H1 (cell line): ENCODE measurements at places on chromosomes 4 and X. TPM values are rescaled to one million over a fixed set of nuclear protein-coding genes. Genes with fewer than 3 reads are reported as not detected.

DNA sequence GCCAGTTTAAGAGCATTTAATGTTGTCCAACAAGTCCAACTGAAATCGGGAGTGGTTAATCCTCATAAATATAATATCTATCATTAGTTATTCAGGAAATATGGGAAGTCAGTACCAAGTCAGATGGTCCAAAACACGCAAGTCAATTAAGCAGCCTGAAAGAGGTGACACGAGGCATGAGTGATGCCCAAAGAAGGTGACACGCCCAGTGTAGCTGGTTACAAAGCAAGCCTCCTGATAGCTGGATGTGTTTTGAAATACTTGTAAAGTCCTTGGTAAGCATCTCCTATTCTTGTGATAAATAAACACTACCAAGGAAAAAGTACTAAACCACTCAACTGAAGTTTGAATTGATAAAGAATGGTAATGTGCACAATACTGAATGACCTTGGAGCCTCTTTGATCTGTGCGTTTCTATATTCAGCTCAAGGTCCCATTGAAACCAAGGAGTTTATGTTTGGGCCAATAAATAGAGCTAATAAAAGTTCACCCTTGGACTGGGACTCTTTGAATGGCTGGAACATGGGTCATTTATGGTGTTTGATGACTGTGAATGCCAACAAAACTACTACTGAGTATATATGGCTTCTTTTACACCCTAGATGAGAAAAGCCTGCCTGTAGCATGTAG is 93.2 kb upstream of the KLF3 start:
- DNase-seq: no peak

DNA sequence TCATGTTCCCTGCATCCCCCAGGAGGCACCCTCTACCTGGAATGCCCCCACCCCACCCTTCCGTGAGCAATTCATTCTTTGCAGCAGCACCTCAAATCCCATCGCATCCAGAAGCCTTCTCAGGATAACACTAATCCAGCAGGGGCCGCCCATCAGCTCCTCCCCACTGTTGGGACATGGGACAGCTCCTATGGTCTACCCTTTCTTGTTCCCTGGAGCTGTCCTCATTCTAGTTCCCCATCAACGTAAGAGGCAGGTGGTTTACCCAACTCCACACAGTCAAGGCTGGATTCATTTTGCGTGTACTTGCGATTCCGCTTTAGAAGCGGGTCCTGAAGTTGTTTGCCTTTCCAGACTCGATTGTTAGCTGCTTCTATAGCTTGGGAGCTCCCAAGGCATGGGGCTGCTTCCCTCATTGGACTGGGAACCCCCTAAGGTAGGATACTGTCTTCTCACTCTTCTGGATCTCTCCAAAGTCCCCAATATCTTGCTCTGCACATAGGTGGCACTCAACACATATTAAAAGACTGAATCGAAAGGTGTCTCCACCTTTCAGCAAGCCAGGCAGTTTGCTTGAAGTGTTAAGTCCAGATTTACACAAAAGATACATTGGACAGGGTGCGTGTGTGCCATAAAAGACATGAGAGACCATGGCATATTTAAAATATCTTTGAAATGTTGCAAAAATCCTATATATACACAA is 942 bp upstream of the APLN start:
- DNase-seq: no peak

The CPLX1 gene
- polyA plus RNA-seq: 0.32 and 1.3 TPM in 2 replicates

The RNF128 gene
- polyA plus RNA-seq: 0.72 and 0.74 TPM in 2 replicates

GRCh38 chr4:166169111-166169510 is 296.1 kb downstream of the TLL1 start:
- peak; percentile 48 for DNase-seq
